ENCODE measurements at places on chromosomes 1 and 21.

GRCh38 chr1:19606817-19607642 is 37.1 kb upstream of the NBL1 start:
- DNase-seq = peak; percentile 55

- no peak for DNase-seq
Measured at GRCh38 chr1:70355920-70356319, 1.4 kb upstream of the ANKRD13C start.

- DNase-seq = no peak
Measured at GRCh38 chr1:175885326-175885725, 141.9 kb upstream of the TNR start.

- no peak for DNase-seq
Measured at GRCh38 chr1:63466759-63467158, 56.3 kb downstream of the ITGB3BP start.

DNA sequence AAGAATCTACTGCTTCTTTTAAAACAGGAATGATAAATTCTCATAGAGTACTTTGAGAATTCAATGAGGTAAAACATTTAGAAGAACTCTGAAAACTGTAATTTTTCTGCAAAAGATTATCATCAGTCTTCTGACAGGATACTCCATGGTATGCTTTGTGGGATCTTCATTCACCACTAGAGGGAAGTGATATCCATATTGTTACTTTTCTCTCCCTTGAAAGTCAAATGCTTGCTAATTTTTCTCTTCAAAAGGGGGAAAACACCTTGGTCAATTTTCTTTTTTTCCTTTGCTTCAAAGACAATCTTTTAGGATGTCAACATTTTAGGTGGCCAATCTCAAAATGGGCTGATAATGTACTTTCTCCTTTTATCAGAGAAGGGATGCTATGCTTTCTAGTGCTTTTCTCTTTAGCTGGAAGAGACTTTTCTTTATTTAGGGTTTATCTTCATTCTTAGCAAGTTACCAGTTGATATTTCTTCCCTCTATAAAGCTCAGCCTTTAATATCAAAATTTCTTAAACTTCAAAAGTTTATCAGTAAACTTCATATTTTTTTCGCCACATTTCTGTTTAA is 95.5 kb downstream of the NEGR1 start:
- no peak for DNase-seq

DNA sequence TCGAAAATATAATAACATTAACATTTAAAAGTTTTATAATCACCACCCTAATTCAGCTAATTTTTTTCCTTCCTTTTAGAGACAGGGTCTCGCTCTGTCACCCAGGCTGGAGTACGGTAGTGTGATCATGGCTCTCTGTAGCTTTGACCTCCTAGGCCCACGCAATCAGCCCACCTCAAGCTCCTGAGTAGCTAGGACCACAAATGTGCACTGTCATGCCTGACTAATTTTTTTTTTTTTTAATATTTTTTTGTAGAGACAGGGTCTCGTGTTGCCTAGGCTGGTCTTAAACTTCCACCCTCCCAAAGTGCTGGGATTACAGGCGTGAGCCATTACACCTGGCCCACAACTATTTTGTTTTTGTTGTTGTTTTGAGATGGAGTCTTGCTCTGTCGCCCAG is 114.8 kb upstream of the BMP8A start:
- no peak for DNase-seq

GRCh38 chr1:6330410-6330911 is 63.1 kb downstream of the ACOT7 start:
- no peak for DNase-seq

DNA sequence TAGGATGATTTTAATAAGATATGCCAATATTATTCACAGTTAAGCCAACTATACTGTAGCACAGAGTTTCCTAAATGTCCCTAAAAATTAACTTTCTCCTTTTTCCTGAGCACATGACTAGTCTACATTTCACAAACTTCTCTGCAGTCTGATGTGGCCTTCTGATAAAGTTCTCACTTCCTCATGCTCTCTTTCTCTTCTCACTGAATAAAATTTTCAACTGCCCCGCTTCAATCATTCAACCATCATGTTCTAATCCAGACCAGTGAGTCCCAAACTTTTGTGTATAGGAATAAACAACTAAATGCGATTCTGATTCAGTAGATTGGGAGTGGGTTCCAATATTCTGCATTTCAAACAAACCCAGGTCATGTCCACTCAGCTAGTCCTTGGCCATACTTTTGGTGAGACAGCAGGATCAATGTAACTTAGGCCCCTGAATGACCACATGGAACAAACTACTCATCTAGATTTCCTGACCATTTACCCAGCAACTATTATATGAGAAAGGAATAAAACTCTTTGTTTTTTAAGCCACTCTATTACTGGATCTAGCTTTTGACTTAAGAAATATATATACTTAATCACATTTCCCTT is 20.1 kb downstream of the TUT4 start:
- DNase-seq = no peak

All from activated naive CD4-positive, alpha-beta T cell treated with Interleukin-2 at 50 U/mL for 16 hours (primary cell).